ENCODE measurements at places on chromosomes 12 and 14.

DNA sequence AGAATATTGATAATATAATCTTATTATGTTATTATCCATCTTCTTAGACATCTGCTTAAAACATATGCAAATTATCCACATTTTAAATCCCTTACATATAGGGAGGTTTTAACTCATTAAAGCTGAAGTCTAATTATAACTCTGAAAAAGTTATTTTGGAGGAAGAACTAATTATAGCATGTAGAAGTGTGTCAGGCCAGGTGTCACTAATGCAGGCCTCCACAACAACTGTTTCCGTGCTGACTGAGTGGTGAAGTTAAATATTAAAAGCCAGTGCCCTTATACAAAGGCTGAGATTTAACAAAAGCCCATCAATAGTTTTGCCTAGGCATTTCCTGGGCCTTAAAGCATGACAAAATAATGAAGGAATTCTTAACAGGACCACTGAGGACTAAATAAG, 157.4 kb downstream of the LRRK2 start:
- no peak for DNase-seq

DNA sequence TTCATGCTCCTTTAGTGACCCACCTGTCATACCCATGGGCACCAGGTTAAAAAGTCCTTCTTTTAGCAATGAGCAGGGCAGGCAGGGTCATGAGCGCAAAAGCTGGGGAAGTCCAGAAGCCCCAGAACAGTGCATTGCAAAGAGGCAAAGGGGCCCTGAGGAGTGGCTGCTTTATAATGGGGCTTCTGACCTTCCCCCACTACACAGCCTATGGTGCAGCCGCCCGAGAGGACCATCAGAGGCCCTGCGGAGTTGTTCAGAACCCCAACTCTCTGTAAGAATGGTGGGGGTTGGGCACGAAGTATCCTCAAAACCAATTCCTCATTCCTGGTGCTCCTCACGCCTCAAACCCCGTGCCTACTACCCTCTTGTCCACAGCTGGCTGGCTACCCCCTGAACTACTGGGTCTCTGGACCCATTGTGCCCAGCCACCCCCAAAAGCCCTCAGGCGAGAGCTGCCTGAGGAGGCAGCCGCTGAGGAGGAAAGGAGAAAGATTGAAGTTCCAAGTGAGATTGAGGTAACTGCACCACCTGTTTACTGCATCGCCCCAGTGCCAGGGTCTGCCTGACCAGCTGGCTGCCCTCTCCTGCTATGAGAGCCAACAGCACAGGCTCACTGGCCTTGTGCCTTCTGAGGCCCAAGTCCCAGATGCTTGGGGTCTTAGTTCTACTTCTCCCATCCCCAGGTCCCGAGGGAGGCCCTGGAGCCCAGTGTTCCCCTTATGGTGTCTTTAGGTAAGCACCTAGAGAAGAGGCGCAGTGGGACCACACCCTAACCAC, 6.7 kb downstream of the REC8 start:
- no peak for DNase-seq

DNA sequence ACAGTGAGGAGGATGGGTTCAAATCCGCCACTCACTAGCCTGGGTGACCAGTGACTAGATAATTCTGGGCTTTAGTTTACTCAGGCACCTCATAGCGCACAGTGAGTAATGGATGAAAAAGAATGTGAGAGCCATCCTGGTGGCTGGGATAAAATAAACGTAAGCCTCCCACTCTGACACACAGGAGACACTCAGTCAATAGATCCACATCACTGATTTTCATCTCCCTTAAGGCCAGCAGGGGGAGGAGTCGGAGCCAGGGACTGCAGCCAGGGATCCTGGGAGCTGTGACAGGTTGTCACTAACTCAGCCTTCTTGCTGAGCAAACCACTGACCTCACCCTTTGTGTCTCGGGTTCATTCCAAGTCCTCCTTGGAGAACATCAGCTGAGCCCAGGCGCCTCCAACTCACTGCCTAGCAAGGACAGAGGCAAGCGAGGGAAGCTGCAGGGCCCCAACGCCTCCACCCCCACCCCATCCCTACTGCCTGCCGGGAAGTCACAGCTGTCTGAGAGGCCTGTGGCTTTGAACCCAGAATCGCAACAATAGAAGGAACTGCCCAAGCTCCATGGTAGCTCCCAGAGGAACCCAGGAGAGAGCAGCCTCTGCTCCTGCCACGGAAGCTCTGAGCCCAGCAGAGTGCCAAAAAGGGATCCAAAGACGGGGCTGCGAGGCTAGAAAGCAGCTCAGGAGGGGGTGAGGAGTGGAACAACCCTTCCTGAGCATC, 30.7 kb downstream of the PXN start:
- DNase-seq = peak; percentile 79

- DNase-seq = no peak
Measured at GRCh38 chr12:42978708-42979107, 389.2 kb upstream of the PRICKLE1 start.

DNA sequence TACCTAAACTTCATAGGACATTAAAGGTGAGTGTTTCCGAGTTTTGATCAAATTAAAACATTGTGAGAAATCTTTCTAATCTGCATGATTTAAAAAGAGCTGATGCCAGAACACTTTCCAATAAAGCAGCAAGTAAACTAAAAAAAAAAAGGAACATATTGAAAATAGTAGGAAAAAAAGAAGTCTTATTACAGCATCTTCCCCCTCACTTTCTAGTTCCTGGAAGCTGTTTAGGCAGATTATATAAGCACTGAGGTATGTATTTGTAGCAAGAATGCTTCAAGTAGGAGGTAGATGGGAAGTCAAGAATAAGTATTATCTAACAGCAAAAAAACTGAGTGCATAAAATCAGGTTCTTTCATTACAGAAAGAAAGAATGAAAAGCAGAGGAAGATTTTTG, 45.8 kb downstream of the ERO1A start:
- no peak for DNase-seq

All from NCI-H2107 (cell line).